ENCODE measurements at places on chromosomes 16 and 17.

DNA sequence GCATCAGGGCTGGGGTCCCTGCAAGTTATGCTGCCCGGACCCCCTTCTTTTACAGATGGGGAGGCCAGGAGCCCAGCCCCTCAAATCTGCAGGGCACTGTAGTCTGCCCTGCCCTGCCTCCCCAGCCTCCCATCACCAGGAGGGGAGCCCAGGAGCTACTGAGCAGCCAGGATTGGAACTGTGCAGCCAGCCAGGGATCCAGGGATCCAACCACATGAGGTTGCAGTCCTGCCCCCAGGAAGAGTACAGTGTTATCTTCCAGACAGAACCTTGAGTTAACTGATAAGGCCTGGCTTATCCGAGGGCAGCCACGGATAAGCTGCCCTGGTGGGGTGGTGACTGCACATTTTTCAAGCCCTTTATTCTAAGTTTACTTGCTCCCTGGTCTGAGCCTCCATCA lies 11.4 kb upstream of the NDRG4 start:
- ATAC-seq, result no peak

GRCh38 chr16:49763826-49764225 lies 92.1 kb downstream of the ZNF423 start:
- ATAC-seq, result no peak

DNA sequence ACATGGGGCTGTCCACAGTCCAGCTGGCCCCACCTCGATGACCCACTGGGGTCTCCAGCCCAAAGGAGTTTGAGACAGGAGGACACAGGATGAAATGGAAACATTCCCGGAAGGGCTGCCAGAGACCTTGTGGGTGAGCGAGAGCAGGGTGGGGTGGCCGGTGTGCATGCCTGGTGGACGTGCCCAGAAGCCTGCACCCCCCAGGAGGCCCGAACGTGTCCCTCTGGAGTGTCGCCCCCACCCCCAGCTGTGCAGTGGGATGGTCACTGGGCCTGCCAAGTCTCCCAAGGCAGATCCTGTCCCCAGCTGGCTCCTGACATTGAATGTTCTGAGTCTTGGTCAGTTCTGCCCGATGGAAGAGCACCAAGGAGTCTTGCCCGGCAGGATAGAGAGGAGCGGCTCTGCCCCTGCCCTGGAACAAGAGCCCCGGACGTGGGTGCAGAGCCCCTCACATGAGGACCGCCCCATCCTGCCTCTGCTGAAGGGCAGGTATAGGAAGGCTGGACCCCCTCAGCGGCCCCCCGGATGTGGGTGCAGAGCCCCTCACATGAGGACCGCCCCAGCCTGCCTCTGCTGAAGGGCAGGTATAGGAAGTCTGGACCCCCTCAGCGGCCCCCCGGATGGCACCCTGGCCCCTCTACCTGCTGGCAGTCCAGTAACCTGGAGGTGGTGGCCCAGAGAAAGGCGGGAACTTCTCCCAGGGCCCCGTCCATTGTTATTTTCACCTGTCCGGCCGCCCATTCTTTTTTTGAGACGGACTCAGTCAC lies 3.1 kb upstream of the CAPN15 start:
- no peak for ATAC-seq

DNA sequence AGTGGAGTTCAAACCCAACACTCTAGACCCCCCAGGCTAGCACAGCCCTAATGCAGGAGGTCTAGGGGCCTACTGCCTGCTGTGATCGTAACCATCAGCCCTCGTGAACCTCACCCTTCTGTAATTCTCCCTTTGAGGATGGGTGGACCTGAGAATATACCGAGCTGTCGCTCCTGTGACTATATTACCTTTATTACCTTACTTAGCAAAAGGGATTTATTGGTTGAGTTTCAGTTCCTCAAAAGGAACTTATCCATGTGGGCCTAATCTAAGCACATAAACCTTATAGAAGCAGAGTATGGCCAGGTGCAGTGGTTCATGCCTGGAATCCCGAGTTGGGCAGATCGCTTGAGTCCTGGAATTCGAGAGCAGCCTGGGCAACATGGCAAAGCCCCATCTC lies 19.2 kb upstream of the EMP2 start:
- no peak for ATAC-seq

- peak; percentile 42 for ATAC-seq
These were observed 61.4 kb upstream of the TBX2 start for GRCh38 chr17:61338000-61338798.

- peak; percentile 41 for ATAC-seq
These were observed 2.8 kb upstream of the UBTF start for GRCh38 chr17:44222112-44222869.

DNA sequence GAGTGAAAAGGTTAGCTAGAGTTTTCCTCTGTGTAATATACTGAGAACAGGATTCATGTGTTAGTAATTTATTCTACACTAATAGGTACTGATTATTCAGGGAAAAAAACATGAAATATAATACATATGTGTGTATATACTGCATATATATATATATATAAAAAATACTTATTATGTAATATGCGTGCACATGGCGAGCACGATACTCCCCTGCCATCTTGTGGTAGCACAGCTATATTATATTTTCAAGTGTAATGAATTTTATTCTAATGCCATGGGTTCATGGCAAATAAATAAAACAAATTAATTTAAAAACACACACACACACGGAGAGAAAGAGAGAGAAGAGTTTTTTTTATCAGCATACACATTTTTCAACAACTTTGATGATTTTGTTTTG lies 460.6 kb downstream of the KCNJ2 start:
- ATAC-seq, result no peak

DNA sequence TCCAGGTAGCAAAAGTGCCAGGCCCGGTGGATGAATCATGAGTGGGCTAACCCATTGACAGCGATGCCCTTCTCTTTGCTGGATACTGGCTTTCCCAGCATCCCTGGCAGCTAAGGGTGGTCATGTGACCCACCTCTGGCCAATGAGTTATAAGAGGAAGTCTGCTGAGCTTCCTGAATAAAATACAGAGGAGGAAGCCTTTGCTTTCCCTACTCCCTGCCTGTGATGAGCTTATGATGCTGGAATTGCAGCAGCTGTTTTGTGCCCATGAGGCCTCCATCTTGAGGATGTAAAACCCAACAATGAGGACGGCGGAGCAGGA lies 15.0 kb upstream of the ATP2A3 start:
- no peak for ATAC-seq

- no peak for ATAC-seq
These were observed 71.2 kb upstream of the MRTFB start for GRCh38 chr16:13999895-14000425.

DNA sequence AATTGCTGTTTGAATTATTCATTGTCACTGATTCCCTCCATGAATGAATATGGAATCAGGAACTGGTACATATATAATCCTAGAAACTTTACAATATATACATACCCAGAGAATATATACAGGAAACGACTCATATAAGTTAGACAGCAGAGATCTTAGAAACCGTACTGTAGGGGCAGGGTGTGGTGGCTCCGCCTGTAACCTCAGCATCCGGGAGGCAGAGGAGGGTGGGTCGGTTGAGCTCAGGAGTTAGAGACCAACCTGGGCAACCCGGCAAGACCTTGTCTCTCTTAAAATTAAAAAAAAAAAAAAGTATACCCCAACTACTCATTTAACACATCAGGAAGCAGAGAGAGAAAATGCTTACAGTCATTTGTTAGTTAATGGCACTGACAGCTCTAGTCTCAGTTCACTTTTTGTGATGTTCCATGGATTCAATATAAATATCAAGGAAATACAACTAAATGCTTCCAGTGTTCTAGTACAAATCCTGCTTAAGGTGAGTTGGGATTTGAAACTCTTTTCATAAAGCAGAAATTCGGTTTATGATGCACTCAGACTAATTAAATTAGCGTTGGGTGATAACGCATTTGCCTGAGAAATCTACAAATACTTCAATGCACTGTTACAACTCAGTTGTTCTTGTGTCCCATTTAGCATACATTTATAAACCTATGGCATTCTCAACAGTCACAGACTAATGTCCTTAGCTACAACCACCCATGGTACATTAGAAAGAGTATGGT lies 5.6 kb downstream of the GLG1 start:
- ATAC-seq, result no peak

DNA sequence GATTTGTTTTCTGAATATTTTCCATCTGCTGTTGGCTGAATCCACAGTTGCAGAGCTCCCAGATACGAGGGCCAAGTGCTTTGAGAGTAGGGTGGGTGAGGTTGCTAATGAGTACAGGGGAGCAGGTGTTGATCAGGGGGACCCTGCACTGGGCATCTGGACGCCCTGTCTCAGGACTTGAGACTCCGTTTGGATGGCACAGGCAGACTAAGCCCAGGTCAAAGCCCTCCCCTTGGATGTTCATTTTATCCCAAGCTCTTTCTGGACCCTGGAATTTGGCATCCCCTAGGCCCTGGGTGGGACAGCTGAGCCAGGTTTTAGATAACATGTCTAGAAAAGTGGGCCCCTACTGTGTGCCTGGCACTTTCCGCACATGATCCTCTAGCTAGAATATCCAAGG lies 12.1 kb downstream of the USP6 start:
- no peak for ATAC-seq

DNA sequence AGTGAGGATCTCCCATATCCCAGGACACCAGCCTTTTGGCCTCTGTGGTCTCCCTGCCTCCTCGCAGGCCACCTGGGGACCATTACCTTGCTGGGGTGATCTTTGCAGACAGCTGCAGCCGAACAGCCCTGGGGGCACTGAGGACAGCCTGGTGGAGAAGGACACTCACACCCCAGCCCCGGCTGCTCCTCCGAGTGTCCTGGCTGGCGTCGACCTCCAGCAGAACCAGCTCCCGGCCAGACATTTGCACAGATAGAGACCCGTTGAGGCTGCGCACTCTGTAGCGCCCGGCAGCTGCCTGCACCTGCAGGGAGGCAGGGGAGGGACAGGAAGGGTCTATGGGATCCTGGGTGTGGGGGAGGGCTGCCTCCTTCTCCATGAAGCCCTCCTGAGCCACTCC lies 90.3 kb downstream of the RMI2 start:
- ATAC-seq, result no peak

- ATAC-seq, result no peak
These were observed 73.3 kb downstream of the MSI2 start for GRCh38 chr17:57329380-57330214.

- no peak for ATAC-seq
These were observed 342.4 kb upstream of the TBX2 start for GRCh38 chr17:61057257-61057656.

DNA sequence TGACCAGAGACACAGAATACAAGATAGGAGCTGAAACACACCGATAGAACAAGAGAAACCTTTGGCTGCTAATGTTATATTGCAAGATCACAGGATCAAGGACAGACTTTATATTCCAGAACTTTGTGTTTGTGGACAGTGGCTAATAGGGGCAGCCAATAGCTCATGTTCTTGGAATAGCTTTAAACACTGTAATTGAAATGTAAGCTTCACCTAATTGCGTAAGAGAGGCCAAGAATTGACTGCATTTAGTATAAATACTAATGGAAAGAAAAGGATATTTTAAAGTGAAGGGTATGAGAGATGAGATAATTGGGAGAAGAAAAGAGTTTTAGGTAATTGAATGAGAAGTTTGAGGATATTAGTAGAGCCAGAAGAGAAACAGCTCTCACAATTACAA lies 758.8 kb downstream of the CDH11 start:
- ATAC-seq, result no peak

GRCh38 chr16:17983847-17984639 lies 352.5 kb downstream of the NPIPA8 start:
- peak; percentile 31 for ATAC-seq

GRCh38 chr16:67663151-67663876 lies 2.6 kb downstream of the PARD6A start:
- ATAC-seq, result no peak

GRCh38 chr17:81631482-81631881 lies 5.4 kb downstream of the NPLOC4 start:
- ATAC-seq, result no peak

DNA sequence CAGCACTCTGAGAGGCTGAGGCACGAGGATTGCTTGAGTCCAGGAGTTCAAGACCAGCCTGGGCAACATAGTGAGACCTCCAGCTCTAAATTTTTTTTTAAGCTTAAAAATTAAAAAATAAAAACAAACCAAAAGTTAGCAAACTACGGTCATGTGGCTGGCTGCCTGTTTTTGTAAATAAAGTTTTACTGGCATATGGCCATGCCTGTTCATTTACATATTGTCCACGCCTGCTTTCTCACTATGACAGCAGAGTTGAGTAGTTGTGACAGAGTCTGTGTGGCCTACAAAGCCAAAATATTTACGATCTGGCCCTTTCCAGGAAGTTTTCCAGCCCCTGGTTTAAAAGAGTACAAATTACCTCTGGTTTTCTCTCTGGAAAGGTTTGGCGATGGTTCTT lies 3.3 kb downstream of the SLX4 start:
- no peak for ATAC-seq

GRCh38 chr17:37182786-37183465 lies 192.9 kb upstream of the C17orf78 start:
- ATAC-seq, result no peak

- no peak for ATAC-seq
These were observed 17.1 kb upstream of the CD300A start for GRCh38 chr17:74449306-74449705.

DNA sequence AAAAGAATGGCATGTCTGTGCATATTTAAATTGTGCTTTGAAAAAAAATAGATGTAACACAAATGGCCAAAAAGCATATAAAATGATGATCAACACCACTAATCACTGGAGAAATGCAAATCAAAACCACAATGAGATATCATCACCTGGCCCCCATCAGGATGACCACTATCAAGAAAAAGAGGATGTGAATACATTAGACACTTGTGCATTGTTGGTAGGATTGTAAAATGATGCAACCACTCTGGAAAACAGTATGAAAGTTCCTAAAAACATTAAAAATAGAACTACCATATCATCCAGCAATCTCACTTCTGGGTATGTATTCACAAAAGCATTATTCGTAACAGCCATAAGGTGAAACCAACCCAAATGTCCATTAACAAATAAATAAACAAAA lies 91.5 kb downstream of the SPAG9 start:
- no peak for ATAC-seq

- no peak for ATAC-seq
These were observed 142.5 kb downstream of the CMIP start for GRCh38 chr16:81586977-81587625.

DNA sequence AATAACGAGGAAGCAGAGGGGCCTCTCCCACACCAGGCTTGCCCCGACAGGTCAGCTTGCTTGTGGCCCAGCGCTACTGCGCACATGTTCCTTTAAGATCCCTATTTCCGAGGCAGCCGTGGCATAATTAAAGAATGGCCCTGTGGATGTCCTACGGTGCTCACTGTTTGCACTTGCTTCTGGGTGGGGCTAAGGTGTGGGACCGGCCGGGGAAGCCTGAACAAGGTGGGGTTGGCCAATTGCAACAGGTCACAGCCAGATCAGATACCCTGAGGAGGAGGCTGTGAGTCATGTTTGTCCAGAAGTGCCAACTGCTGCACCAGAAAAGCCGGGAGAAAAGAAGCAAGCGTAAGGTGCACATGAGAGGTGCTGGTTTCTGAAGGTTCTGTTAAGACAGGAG lies 158.5 kb upstream of the CACNG5 start:
- no peak for ATAC-seq
